ENCODE measurements at places on chromosomes 1 and 21.

DNA sequence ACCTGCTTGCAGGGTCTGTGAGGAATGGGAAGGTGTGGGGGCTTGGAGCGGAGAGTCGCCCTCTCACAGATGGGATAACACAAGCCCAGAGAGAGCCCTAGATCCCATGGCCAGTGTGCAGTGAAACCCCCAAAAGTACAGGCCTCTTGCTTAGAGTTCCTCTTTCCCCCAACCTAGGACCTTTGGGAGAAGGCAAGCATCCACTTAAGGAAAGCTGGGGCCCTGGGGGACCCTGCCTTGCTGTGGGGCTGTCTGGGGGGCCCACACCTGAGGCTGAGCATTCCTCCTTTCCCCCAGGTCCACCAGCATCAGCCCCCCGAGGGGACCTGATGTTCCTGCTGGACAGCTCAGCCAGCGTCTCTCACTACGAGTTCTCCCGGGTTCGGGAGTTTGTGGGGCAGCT is 1.1 kb downstream of the VWA1 start:
- no peak for DNase-seq

GRCh38 chr1:33930346-33931110 is 66.6 kb downstream of the HMGB4 start:
- no peak for DNase-seq

- DNase-seq: no peak
Observed at GRCh38 chr1:6349254-6349943, 44.2 kb downstream of the ACOT7 start.

DNA sequence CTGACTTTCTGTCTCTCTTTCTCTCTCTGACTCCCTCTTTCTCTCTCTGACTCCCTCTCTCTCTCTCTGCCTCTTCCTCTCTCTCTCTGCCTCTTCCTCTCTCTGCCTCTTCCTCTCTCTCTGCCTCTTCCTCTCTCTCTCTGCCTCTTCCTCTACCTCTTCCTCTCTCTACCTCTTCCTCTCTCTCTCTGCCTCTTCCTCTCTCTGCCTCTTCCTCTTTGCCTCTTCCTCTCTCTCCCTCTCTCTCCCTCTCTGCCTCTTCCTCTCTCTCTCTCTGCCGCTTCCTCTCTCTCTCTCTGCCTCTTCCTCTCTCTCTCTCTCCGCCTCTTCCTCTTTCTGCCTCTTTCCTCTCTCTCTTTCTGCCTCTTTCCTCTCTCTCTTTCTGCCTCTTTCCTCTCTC is 18.6 kb upstream of the ANKRD45 start:
- DNase-seq: no peak

DNA sequence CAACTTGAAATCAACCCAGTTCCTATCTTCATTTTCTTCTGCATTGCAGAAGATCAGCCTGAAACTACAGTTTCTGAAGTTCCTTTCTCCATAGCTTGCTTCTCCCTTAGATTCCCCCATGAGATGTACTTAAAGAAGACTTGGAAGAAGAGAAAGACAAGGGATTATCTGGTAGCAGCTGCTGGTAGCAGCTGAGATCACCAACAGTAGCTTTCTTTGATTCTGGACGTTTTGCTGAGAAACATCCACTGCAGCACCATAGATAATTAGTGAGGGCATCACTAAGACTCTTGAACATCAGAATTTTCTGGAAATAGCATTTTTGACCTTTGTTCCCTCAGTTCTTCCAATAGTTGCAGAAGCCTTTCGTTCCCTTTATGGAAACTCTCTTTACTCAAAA is 465 bp upstream of the CFHR3 start:
- DNase-seq: no peak

- DNase-seq: peak; percentile 17
Observed at GRCh38 chr1:60813071-60813470, 269.3 kb upstream of the NFIA start.

DNA sequence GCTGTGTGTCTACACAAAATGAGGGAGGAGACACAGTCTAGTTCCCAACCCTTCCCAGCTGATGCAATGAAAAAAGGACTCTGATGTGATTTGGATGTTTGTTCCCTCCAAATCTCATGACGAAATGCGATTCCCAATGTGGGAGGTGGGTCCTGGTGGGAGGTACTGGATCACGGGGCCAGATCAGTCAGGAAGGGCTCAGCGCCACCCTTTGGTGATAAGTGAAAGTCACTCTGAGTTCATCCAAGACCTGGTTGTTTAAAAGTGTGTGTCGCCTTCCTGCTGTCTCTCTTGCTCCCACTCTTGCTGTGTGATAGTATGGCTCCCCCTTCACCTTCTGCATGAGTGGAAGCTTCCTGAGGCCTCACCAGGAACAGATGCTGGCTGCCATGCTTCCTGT is 63.2 kb downstream of the GNG4 start:
- no peak for DNase-seq

DNA sequence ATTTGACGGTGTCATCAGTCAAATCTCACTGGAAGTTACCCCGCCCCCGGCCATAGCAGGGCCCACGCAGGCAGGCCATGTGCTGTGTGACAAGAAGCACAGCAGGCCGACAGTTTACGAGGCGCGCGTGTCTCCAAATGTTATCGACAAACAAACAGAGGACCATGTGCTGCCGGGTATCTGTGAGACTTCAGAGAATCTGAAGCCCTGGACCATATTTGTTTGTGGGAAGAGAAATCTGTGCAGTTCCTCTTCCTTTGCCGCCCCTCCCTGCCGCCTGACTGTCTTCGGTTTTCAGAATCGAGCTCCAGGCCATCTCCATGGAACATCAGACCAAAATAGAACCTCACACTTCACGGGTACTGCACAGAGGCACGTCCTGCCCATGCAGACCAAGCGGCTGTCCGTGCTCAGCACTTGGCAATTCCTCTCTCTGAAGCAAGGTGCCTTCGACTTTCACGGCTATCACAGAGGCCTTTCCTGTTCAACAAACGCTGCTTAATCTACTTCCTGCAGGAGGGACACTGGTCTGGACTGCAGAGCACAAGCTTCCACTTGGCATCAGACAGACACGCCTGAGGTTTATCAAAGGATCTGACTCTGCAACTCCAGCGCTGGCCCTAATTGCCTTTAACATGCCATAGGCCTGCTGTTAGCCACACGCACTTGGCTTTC is 135.7 kb upstream of the KRTAP19-8 start:
- DNase-seq: no peak

DNA sequence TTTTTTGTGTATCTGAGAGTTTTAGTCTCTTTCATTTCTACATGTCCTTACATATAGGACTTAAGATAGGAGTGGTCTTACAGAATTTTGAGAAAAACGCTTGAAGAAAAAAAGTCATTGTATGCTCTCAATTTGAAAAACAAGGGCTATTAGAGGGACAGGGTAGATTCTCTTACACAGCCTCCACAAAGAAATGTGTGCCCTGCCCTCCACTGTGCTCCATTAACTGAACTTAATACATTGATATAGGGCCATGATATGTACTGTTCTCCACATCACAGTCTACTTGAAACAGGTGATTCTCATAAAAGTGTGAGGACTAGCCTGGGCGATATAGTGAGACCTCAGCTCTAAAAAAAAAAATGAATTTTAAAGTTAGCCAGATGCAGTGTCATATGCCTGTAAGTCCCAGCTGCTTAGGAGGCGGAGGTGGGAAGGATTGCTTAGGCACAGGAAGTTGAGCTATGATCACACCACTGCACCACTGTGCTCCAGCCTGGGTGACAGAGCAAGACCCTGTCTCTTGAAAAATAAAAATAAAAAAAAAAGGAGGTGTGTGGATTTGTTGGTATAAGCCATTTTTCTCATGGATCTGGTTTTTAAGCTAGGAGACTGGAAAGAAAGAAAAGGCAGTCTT is 77.0 kb downstream of the HMCN1 start:
- no peak for DNase-seq

DNA sequence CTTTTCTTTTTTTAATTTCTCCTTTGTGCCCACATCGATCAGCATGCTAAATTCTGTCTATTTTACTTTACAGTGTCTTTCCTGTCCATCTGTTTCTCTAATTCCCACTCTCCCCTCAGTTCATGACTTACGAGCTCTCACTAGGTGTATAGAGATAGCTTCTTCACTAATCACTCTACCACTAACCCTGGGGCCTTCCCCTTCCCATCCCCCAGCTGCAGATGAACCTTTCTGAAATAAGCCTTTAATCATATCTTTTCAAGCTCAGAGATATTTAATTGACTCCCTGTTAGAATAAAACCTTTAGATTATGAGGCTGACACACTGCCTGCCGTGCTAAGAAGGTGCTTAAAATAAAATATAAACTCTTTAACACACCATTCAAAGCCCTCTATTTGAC is 66.3 kb upstream of the BMP8A start:
- no peak for DNase-seq
